HT1080 (cell line): ENCODE measurements at places on chromosomes 1 and 21.

DNA sequence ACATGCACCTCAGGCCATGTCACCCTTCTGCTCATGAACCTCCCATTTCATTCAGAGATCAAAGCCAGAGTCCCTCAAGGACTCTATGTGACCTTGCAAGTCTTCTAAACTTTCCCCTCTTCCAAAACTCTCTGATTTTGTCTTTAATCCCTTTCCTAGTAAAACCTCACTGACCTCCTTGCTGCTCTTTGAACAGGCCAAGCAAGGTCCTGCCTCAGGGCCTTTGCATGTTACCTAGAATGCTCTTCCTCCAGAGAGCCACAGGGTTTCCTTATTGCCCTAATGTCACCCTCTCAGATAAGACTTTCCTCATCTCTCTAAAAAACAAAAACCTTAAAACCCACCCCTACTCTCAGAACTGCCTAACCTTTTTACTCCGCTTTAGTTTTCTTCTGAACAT is 26.6 kb downstream of the IL23R start:
- DNase-seq = no peak

GRCh38 chr1:220189750-220190347 is 82.4 kb downstream of the RAB3GAP2 start:
- peak; percentile 7 for DNase-seq

- DNase-seq = no peak
These were observed 8.6 kb downstream of the C1orf35 start for GRCh38 chr1:228094432-228095016.

DNA sequence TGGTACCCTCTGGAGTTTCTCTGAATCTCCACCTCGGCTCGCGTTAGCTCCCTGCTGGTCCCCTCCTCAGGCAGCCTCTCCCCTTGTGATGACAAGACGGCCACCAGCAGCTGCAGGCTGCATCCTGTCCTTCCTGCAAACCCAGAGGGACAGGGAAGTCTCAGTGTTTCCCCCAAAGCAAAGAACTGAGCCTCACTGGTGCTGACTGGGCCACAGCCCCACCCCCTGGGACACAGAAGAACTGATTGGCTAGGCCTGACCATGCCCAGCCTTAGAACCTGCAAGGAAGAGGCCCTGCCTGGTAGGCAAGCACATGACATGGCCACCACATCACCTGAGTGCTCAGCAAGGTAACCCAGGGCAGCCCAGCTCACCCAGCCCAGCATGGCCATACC is 34.6 kb downstream of the TMEM51 start:
- DNase-seq = no peak

GRCh38 chr1:42453386-42453785 is 2.4 kb downstream of the ZMYND12 start:
- no peak for DNase-seq

- DNase-seq = peak; percentile 35
These were observed 388.7 kb downstream of the USH2A start for GRCh38 chr1:216034506-216034905.
